ENCODE measurements at places on chromosomes 6 and 20.
A peak's percentile ranks its signal among the peaks of the same experiment; 100 is the strongest.

DNA sequence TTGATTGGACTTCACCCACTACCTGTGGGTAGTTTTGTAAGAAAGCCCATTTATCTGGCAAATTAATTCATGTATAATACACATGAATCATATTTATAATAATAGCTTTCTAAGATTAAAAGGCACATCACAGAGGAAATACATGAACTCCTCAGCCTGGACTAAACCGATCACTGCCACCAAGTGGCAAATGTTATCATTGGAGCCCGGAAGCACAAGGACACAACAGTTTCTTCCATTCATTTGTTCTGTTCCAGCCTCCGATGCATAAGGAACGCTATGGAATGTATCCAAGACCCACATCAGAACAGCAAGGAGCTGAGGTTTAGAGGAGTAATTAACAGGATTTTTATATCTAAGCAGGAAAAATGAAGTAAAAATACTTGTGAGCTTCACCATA lies 13.9 kb upstream of the IPCEF1 start:
- DNase-seq: peak; percentile 59

DNA sequence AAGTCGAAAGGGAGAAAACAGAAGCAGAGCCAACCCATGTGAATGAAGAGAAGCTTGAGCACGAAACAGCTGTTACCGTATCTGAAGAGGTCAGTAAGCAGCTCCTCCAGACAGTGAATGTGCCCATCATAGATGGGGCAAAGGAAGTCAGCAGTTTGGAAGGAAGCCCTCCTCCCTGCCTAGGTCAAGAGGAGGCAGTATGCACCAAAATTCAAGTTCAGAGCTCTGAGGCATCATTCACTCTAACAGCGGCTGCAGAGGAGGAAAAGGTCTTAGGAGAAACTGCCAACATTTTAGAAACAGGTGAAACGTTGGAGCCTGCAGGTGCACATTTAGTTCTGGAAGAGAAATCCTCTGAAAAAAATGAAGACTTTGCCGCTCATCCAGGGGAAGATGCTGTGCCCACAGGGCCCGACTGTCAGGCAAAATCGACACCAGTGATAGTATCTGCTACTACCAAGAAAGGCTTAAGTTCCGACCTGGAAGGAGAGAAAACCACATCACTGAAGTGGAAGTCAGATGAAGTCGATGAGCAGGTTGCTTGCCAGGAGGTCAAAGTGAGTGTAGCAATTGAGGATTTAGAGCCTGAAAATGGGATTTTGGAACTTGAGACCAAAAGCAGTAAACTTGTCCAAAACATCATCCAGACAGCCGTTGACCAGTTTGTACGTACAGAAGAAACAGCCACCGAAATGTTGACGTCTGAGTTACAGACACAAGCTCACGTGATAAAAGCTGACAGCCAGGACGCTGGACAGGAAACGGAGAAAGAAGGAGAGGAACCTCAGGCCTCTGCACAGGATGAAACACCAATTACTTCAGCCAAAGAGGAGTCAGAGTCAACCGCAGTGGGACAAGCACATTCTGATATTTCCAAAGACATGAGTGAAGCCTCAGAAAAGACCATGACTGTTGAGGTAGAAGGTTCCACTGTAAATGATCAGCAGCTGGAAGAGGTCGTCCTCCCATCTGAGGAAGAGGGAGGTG lies 38.7 kb downstream of the ZBTB2 start:
- no peak for DNase-seq

DNA sequence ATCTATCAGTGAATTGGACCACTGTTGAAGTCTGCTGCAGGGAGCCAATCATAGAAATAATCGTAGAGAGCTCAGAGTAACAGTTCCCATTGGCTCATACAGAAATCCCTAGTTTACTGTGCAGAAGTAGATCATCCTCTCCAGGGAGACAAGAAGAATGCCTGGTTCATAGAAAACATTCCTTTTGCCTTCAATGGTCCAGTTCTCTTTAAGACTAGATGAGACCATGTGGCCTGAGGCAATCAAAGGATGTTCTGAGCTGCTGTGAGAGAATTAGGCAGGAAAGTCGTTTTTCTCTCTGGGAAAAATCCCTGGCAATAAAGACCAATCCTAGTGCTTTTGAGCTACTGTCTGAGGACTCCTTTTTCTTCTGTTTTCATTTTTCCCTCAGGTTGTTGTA lies 208.4 kb downstream of the CENPW start:
- DNase-seq: peak; percentile 69

DNA sequence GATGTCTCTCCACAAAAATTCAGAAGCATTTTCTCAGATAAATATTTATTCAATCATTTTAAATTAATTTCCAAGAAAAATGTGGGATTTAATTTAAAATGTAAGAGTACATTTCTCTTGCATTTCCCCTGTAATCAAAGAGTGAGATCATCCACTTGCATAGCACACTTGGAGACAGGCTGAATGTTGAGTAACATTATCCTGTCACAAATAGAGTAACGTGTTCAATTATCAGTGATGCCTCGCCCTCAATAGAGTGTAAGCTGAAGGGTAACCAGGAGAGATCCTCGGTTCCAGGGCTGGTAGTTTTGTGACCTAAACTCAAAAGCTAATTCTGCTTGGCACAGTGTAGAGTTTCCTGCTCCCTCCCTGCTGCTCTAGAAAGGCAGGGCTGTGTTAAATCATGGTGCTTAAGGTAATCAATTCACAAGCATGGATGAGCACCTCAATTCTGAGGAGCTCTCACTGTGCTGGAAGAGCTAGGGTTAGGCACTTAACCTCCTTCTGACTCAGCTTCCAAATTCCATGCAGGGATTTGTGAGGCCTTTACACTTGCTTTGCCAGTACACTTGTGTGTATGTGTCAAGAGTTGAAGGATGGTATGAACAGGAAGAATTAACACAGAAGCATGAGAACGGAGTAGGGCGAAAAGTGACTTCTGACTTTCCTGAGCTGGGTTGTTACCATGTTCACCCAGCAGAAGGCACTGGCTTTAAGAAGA lies 56.6 kb downstream of the MMUT start:
- no peak for DNase-seq

- DNase-seq: no peak
These were observed 46.4 kb upstream of the CCN2 start for GRCh38 chr6:131997429-131998153.

- no peak for DNase-seq
These were observed 28.3 kb downstream of the GLP1R start for GRCh38 chr6:39076623-39077535.

- no peak for DNase-seq
These were observed 328.8 kb downstream of the PHF3 start for GRCh38 chr6:63964366-63964765.

DNA sequence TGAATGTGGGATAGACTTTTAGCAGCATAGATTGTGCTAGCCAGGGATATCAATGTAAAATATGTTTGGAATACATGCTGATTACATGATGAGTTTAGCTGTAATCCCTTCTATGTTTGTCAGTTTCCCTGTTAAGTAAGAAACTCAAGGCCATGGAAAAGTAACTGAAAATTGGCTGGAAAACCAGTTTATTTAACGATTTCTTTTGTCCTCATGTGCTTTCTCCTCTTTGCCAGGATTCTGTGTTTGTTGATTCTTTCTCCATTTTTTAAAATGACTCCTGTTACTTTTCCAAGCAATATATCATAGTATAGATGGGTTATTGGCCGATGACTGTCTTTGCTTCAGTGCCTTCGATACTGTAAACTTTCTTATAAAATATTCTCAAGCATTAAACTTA lies 87.5 kb downstream of the SAMD5 start:
- DNase-seq: no peak

DNA sequence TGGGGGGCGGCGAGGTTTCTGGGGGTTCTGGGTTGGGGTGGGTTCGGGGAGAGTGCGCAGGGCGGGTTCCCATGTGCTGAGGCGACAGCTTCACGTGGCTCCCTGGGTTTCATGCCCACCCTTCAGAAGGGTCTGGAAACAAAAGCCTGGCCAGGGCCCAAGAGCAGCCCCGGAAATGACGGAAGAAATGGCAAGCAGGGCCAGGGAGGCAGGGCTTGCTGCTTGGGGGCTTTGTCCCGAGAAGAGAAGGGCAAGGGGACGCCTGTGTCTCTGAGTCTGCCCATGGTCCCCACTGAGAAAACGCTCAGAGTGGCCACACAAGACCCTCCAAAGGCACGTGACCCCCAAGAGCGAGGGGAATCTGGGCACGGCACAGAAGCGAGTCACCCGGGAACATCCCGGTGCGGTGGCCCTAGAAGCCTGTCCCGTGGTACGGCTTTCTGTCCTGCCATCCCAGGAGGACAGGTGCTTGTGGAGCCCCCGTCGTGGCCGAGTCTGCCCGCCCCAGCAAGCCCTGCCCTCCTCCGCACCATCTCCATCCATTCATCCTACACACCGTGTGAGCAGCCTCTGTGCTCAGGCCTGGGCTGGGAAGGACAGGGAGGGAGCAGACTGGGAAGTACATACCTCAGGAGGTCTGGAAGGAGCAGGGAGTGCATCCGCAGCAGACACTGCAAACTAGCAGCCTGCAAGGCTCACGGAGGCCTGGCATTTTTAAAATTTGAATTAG lies 9.0 kb downstream of the NPEPL1 start:
- no peak for DNase-seq

DNA sequence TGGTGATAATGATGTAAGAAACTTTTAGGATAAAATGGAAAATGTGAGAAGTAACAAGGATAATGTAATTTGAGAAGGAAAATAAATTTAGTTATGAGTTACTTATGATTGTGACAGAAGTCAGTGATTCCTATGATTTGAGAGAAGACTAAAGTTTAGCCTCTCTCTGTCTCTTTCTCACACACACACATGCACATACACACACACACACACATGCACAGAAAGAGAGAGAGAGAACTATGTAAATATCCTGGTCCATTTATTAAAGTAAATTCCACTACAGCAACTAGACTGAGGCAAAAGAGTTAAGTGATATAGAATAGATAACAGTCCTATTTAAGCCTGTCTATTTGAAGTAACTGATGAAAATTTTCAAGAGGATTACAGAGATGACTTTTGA lies 375.2 kb downstream of the CD109 start:
- DNase-seq: no peak

DNA sequence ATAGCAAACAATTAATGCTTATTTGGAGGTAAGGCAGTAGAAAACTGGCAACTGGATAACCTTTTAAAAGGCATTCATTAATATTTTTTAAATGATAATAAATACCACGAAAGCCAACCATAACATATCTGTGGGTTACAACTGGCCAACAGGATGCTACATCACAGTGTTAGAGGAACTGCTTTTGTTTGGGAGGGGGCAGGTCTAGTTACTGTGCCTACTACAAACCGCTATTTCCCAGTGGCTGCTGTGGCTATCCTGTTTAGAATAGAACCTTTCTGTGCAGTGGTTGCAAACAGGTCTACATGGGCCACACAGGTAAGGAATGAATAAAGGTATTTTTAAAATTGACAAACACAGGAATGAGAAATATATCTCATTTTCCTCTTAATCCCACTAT lies 976 bp downstream of the PIGT start:
- DNase-seq: no peak

DNA sequence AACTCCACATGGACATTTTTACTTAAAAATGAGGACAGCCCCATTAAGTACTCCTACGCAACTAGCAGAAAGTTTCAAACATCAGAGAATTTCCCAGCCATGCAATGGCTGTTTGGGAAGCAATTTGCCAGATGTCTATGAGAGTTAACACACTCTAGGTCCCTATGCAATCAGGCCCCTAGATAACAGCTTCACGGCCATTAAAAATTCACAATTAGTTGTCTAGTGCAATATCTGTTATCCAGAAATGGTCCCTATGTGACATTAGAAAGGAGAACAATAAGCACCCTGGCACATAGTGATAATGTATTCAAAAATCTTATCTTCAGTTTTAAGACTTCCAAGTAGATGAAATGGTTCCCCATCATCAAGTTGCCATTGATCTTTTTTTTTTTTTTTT lies 174.3 kb upstream of the NRSN1 start:
- no peak for DNase-seq

DNA sequence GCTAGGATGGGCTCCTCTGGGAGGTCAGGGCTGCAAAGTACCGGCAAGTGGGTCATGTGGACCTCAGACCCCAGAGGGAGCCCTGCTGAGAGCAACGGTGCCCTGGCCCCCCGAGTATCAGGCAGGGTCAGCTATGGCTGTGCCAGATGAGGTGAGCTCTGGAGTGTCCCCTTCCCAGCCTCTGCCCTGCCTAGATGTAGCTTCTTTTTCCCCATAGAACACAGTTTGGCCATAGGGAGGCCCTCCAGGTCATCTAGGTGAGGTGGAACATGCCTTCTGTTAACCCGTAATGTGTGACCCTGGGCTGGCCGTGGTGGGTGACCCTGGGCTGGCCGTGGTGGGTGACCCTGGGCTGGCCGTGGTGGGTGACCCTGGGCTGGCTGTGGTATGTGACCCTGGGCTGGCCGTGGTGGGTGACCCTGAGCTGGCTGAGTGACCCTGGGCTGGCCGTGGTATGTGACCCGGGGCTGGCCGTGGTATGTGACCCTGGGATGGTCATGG lies 21.2 kb upstream of the PCMTD2 start:
- no peak for DNase-seq

DNA sequence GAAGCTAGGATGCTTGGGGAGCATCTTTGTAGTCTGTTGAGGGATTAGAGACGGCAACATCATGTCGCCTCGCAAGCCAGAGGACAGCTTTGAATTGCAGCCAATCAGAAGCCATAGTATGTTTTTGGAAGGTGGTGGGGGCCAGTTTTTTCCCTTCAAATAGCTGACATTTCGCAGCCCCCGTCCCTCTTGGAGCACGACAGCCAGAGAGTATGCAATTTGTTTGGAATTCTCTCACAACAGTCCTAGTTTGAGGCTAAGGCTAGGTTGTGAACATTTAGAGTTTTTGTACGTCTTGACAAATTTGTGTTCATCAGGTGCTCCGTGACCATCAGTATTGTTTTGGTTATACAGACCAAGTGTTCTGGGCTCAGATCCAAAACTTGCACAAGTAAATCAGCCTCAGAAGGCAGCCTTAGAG lies 83.3 kb downstream of the PLCB1 start:
- DNase-seq: no peak

DNA sequence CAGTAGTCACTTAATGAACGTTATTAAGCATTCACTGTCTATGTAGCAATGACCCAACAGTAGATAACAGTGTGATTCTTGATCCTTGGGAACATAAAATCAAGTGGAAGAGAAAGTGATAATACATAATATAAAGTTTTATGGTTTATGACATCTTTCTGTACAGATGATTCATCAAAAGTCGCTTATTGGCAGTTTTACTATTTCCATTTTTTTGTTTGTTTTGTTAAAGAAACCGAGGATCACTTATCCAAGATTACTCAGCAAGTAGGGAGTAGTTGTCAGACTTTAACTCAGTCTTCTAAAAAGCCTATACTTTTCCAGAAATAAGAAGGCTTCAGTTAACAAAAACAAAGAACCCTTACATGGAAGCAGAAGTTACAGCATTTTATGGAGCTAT lies 260.8 kb downstream of the ZFAND3 start:
- peak; percentile 29 for DNase-seq

- DNase-seq: peak; percentile 32
These were observed 345.1 kb upstream of the AGPAT4 start for GRCh38 chr6:161618831-161619454.

GRCh38 chr20:46937157-46937523 lies 42.5 kb downstream of the EYA2 start:
- DNase-seq: no peak

- no peak for DNase-seq
These were observed 165.1 kb upstream of the SLC24A3 start for GRCh38 chr20:19047040-19047950.

- no peak for DNase-seq
These were observed 35.9 kb downstream of the SULF2 start for GRCh38 chr20:47749339-47749738.

- DNase-seq: no peak
These were observed 2.1 kb upstream of the UBE2V1 start for GRCh38 chr20:50115041-50115512.

GRCh38 chr6:36712816-36713215 lies 15.2 kb downstream of the RAB44 start:
- DNase-seq: no peak
